AG08395 (cell line): ENCODE measurements at places on chromosomes 1 and 21.

DNA sequence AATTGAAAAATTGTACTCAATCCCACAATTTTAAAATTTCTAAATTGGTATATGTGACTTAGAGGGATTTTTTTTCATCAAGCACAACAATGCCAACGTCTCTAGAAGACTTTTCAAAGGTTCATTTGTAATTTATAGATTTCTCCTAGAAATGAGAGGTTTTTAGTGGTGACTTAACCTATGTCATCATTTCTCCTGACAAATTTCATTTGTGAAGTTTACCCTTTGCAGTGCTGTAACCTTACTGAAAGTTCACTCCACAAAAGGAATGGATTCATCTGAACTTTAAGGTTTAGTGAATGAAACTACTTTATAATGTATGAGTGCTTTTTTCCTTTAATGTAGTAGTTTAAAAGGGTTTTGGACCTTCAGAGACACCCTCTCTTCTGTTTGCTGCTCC lies 16.1 kb downstream of the RBM15 start:
- DNase-seq, result no peak

- DNase-seq, result no peak
Measured at GRCh38 chr1:41661428-41662060, 177.1 kb upstream of the EDN2 start.

- peak; percentile 93 for DNase-seq
Measured at GRCh38 chr1:94258873-94259331, 21.5 kb upstream of the ARHGAP29 start.

- DNase-seq, result no peak
Measured at GRCh38 chr1:82453511-82454185, 652.9 kb downstream of the ADGRL2 start.

DNA sequence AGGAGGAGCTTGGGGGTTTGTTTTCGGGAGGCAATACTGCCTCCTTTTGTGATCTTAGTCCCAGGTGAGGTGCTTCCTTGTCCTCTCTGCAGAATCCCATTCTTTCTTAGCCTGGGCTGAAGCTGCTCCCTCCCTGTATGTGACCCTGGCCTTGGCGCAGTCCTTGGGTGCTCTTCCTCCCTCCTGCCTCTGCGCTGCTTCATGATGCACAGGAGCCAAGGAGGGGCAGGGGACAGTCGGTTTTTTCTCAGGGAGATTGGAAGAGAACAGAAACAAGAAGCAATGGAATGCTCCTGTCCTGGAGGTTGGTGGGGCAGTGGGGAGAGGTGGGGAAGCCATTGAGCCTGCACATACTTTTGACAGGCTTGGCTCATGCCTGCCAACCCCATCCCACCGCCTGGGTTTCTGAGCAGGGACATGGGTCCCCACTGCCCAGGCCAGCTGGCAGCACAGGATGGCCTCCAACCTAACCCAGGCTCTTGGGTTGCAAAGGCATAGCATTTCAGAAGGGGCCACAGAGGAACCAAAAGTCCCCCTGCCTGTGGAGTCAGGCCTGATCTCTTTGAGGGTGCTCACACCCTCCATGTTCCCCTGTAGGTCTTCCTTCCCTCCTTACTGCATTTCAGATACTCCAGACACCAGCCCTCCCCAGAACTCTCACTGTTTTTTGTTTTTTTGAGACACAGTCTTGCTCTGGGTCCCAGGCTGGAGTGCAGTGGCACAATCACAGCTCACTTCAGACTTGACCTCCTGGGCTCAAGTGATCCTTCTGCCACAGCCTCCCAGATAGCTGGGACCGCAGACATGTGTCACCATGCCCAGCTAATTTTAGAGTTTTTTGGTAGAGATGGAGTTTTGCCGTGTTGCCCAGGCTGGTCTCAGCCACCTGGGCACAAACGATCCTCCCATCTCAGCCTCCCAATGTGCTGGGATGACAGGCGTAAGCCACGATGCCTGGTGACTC lies 16.1 kb downstream of the IL6R start:
- no peak for DNase-seq

DNA sequence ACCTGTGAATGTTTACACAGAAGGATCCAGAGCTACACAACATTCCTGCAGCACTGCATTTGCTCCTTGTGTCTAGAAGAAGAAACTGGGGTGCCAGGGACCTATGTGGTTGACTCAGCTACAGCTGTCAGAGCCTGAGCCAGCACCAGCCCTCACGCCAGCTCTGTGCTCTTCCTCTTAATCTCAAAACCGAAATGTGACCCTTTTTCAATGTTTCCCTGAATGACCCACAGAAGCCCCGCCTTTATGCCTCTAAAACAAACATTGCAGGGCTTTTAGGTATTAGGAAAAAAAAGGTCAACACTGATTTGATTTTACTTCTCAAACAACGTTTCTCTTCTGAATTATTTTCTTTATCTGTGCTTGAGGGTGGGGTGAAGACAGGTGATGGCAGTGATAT lies 260.5 kb downstream of the DYRK1A start:
- no peak for DNase-seq

GRCh38 chr21:36791180-36791579 lies 92.3 kb downstream of the SIM2 start:
- no peak for DNase-seq

DNA sequence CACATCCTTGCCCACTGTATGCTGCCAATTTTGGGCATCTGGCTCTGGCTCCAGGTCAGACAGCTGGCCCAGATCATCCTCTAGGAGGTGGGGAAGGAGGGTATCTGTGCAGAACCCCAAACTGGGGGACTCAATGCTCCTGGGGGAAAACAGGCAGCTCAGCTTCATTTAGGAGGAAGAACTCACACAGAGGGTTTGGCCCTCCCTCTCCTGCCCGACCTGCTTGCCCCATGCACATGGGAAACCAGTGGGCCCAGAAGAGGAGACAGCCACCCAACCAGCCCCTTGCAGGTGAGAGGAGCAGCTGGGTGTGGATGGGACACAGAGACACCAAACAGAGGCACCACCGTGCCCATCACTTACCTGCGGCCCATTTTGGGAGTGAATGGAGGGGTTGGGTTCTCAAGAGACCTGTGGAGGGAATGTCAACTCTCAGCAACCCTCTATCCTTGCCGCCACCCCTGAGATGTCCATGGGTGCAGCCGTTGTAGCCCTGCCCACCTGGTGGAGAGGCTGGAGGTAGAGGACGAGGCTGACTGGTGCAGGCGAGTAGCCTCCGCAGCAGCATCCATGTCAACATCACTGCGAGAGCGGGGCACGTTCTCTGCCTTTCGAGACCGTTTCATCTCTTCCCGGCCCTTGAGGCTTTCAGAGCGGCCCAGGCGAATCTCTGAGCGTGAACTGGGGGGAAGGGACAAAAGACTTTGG lies 27.5 kb downstream of the LRRC71 start:
- no peak for DNase-seq
